Ovary (tissue), 10 donors: ENCODE measurements at places on chromosomes 16 and 17. TPM values are rescaled to one million over a fixed set of nuclear protein-coding genes. Genes with fewer than 3 reads are reported as not detected.

USP7 gene
- 98.3 TPM for total RNA-seq

KIF19 gene
- 1.7 TPM for total RNA-seq

CHST4 gene
- 4.0 TPM for total RNA-seq

HBA1 gene
- 32.9 TPM for total RNA-seq

TUBB3 gene
- total RNA-seq: 2.4 TPM

SDR42E2 gene
- not detected for total RNA-seq

C16orf92 gene
- total RNA-seq: not detected

NOG gene
- total RNA-seq: not detected
